ENCODE measurements at places on chromosomes 1 and 21.

GRCh38 chr1:56844545-56845136 lies 10.0 kb upstream of the C8A start:
- DNase-seq, result no peak

DNA sequence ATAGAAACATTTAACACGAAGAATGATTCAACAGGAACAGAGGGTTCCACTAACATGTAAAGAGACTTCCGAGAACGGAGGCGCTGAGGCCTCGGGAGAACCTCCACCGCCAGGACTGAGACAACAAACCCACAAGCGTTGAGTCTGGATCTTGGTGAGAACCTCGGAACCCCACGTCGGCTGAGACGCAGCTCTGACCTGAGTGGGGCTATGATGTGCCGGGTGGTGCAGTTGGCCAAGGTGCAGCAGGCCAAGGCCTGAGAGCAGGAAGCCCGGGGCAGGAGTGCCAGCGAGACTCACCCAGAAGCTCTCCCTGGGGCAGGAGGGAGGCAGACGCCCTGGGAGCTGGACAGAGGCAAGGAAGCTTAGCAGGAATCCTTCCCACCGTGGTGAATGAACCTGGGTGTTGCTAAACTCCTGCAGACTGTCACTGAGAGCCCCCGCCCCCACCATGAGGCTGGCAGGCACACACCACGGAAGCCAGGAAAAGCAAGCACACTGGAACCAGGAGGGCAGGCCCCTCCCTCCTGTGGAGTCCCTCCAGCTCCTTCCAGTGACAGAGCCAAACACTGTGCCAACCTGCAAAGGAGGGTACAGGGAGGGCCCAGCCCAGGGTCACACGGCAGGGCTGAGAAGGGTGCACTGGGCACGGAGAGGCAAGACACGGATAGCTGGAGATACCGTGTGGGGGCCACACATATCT lies 34.8 kb downstream of the WDR4 start:
- no peak for DNase-seq

GRCh38 chr1:38038861-38039260 lies 7.7 kb downstream of the POU3F1 start:
- DNase-seq, result no peak

- DNase-seq, result no peak
Observed at GRCh38 chr1:156528231-156528630, 27.7 kb upstream of the MEF2D start.

DNA sequence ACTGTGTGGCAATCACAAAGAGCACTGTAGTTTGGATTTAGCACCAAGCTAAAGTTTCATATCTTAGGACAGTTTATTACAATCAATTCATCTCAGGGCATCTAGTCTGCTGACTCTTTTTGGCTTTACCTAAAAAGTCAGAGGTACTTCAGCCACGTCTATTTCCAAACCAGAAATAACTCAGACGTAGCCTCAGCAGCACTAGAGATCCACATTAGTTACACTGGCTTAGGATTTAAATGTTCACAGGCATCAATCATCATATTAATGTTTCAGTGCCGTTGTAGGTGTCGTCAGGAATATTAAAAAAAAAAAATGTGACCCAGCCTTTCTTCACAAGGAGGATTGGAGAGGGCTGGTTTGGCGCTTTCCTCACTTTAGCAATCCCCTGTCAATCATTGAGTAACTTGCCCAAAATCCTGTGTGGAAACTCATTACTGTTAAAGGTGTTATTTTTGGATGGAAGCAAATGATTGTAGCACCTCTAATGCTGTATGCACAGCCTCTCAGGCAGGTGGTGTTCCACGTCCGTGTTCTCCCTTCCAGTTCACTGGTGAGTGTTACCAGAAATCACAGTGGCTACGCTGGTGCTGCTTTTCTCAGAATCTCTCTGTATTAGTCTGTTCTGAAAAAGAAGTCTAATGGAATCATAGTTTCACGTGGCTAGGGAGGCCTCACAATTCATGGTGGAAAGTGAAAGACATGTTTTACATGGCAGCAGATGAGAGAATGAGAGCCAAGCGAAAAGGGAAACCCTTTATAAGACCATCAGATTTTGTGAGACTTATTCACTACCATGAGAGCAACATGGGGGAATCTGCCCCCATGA lies 45.4 kb downstream of the NEK7 start:
- DNase-seq, result no peak

GRCh38 chr1:41726292-41726691 lies 192.4 kb downstream of the HIVEP3 start:
- DNase-seq, result no peak

All from thoracic aorta (tissue), 2 donors.